Tibial nerve (tissue), 4 donors: ENCODE measurements at places on chromosomes 13 and 19. TPM values are rescaled to one million over a fixed set of nuclear protein-coding genes. Genes with fewer than 3 reads are reported as not detected.
A peak's percentile ranks its signal among the peaks of the same experiment; 100 is the strongest.

The ACP7 gene
- total RNA-seq: 3.1 TPM

The RPS16 gene
- 1,762 TPM for total RNA-seq

The CGB8 gene
- total RNA-seq: not detected

The SULT2A1 gene
- total RNA-seq: not detected

The LILRB1 gene
- 4.4 TPM for total RNA-seq

DNA sequence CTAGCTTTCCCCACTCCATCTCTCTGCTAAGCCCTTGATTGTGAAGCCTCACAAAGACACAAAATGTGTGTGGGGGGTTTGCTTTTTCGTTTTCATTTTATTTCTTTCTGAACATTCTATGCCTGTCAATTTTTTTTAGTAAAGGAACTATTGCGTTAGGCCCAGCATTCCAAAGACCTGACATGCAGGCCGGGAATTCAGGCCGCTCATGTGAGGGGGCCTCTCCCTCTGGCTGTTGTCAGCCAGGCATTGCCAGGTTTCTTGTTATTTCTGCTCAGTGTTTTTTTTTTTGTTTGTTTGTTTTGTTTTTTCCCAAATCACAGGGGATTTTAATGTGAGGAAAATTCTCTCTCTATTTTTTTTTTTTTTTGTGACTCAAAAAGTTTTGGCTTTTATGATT lies 10.3 kb upstream of the MEDAG start:
- DNase-seq: peak; percentile 74

- DNase-seq: no peak
Observed at GRCh38 chr13:83215627-83216026, 666.6 kb downstream of the SLITRK1 start.

- DNase-seq: peak; percentile 61
Observed at GRCh38 chr19:20423381-20424197, 142.0 kb downstream of the ZNF737 start.

- no peak for DNase-seq
Observed at GRCh38 chr19:7010722-7011593, 10.3 kb downstream of the MBD3L2B start.

DNA sequence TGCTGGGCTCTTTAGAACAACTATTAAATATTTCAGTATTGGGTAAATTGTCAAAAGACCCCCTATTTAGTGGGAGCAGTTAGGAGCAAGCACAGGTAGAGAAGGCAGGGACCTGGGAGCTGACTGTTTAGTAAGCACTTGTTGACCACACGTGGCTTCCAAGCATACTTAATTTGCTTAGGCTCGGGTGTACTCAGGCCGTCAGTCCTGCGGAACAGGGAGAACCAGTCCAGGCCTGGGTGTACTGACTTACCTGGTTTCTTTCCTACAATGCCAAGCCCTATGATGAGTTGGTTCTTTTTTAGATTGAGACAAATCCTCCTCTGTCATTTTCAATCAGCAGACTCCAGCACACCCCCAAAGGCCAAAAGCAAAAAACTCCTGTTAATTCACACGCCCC lies 90.0 kb downstream of the WDFY2 start:
- no peak for DNase-seq

DNA sequence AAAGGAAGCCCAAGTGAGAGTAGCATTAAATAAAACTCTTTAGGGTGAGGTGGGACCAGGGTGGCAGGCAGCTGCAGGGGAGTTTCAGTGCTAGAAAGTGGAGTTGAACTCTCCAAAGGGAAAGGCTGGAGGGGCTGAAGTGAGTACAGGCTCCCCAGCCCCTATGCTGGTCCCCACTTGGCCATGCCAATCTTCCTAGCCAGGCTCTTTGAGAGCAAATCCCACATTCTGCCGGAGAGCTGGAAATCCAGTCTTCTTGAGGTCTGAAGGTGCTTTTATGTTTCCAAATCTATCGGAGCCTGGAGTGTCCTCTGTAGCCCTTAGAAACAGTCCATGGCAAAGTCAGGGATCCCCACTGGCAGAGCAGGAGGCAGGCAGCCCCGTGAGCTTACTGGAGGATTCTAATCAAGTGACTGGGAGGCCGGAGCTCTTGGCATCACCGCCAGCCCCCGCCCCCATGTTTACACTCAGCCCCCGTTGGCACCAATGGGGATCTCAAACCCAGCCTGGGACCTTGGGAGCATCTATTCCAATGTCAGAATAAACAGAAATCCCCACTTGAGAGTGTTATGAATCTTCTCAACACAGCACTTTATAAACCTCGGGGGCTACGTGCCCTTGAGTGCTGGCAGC lies 18.3 kb downstream of the ZNF536 start:
- no peak for DNase-seq

- no peak for DNase-seq
Observed at GRCh38 chr19:2015608-2015950, at the start of gene BTBD2. Gene BTBD2 (minus strand): TSS chr19:2015714. CDS start chr19:2015703, 11 bp downstream.

DNA sequence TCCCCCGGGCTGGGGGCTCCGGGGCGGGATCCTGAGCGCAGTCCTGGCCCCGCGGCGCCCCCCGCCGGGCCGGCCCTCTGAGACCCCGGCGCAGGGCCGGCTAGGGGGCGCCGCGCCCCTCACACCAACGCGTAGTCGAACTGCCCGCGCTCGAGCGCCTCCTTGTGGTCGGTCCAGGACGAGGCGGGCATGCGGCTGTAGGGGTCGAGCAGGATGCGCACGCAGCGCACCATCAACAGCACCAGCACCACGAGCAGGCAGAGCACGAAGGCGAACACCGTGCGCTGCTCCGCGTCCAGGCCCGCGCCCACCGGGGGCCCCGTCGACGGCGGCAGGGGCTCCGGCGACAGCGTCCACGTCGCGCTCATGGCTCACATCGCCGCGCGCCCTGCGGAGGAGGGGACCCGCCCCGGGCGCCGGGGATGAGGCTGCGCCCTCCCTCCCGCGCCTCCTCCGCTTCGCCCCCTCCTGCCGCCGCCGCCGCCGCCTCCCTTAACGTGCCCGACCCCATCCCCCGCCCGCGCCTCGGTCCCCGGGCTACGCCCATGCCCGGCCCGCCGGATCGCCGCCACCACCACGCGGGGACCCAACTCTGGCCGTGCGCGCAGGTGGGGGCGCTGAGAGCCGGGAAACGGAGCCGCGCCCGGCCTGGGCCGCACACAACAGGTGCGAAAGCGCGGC lies 624 bp downstream of the CTXN1 start:
- DNase-seq: peak; percentile 59

- DNase-seq: no peak
Observed at GRCh38 chr19:51448411-51449016, 9.7 kb downstream of the SIGLEC8 start.
